ENCODE measurements at places on chromosomes 4 and X.
A peak's percentile ranks its signal among the peaks of the same experiment; 100 is the strongest.

GRCh38 chr4:148074462-148074861 lies 342.6 kb downstream of the ARHGAP10 start:
- DNase-seq, result no peak

- DNase-seq, result no peak
Observed at GRCh38 chr4:16106956-16107355, 23.1 kb upstream of the PROM1 start.

- DNase-seq, result no peak
Observed at GRCh38 chrX:275476-275966, 5.7 kb upstream of the PLCXD1 start.

- peak; percentile 14 for DNase-seq
Observed at GRCh38 chr4:105710678-105711077, 2.1 kb downstream of the GSTCD start.

DNA sequence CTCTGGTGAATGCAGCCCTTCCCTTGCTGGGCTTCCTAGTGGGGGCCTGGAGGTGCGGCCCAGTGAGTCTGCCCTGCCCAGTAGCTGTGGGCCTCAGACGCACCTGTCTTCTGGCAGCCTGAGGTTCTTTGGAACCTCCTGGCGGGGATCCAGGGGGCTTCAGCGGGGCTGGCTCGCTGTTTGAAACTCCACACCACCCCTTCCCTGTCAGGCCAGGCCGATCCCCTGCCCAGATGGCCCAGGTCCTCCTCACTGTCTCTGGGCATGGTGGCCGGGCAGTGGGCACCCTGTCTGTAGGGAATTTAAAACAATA lies 10.7 kb upstream of the NKX1-1 start:
- DNase-seq, result no peak

DNA sequence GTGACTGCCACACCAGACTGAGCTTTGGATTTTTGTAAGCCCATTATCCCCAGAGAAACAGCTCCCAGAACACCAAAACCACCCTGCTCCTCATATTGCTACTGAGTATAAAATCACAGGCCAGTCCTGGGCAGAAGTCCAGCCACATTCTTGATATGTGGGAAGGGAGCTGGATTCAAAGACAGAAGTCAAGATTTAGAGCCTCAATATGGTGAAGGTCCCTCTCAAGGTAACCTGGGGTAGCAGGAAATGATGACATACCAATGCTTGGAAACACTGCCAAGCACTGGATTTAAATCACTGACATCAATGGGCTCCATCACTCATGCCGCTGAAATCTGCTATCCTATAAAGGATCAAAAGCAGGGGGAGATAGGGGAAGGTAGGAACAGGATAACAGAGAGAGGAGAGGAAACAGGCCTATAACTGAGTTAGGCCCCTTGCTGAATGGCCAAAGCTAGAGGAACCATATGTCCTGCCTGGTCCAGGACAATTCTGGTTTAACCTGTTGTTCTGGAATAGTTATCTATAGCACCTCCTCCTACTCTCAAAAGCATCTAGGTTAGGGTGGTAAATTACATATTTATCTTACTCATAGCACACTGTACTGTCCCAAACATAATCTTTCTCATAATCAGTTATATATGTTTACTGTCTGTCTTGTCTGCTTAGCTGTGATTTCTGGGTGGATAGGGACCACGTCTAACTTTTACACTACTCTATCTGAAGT lies 83.7 kb upstream of the NHS start:
- no peak for DNase-seq

- DNase-seq, result no peak
Observed at GRCh38 chr4:146381263-146381872, 140.4 kb downstream of the SLC10A7 start.

DNA sequence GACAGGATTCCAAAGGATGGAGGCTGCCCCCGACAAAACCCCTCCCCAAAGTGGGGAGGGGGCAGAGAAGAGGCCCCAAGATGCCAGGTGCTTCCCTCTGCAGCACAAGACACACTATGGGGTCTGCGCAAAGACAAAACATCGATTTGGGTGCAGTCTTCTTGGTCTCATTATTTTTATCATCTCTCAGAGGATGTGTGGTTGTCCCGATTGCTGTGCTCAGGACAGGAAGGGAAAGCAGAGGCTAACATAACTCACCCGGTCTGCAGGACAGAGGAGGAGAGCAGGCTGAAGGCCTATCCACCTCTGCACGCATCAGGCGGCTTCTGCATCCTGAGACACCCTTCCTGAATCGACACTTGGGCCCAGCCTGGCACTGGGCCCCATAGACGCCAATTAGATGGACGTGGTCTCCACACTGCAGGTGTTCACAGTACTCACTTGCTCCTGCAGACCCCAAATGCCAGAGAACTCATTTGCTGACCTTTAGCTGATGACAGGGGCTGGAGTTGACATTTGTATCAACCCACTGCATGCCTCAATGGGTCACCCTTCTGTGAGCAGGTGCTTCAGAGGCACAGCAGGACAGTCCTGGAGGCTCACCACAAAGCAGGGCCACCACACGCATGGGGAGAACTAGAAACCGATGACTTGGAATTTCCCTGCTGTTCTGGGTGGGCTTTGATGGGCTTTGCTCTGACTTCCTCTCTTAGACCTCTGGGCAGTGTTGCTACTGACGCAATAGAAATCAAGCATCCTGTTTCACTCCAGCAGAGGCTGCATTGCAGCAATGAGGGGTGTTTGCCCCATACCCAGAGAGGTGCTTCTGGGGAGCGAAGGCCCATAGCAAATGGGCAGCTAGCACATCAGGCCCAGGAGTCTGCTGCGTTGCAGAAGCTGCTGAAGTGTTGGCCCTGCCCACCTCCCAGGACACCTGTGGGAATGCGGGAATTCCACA lies 96.3 kb upstream of the ENPP6 start:
- no peak for DNase-seq

GRCh38 chr4:8238036-8238511 lies 31.5 kb upstream of the HTRA3 start:
- no peak for DNase-seq

Data from NCI-H2227 treated with DMSO at 0.1 percent for 48 hours (cell line).